ENCODE measurements at places on chromosomes 12 and 14.
A peak's percentile ranks its signal among the peaks of the same experiment; 100 is the strongest.

DNA sequence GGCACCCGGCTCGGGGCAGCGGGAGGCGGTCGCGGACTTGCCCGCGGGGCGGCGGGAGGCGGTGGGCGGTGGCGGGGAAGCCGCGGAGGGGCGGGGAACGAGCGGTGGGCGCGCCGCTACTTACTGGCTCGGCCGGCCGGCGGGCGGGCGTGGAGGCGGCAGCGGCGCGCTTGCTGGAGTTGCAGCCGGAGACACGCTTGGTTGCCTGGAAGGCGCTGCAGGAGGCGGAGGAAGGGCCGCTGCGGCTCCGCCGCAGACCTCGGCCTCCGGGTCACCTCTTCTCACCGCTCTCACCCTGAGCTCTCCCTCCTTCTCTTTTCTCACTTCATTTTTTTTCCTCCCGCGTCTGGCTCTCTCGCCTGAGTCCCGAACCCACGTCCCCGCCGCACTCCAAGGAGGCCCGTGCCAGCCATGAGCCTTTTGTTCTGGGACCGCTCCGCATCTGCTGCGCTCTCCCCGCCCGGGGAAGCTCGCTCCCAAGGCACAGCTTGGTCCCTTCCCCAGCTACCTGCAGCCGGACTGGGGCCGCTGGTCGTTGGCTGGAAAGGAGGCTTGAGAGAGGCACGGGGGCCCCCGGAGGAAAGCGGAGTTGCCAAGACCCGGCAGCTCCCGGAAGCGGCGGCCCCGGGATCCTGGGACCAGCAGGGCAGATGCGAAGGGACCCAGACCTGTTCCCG lies 592 bp upstream of the KCNK10 start:
- DNase-seq = peak; percentile 73

DNA sequence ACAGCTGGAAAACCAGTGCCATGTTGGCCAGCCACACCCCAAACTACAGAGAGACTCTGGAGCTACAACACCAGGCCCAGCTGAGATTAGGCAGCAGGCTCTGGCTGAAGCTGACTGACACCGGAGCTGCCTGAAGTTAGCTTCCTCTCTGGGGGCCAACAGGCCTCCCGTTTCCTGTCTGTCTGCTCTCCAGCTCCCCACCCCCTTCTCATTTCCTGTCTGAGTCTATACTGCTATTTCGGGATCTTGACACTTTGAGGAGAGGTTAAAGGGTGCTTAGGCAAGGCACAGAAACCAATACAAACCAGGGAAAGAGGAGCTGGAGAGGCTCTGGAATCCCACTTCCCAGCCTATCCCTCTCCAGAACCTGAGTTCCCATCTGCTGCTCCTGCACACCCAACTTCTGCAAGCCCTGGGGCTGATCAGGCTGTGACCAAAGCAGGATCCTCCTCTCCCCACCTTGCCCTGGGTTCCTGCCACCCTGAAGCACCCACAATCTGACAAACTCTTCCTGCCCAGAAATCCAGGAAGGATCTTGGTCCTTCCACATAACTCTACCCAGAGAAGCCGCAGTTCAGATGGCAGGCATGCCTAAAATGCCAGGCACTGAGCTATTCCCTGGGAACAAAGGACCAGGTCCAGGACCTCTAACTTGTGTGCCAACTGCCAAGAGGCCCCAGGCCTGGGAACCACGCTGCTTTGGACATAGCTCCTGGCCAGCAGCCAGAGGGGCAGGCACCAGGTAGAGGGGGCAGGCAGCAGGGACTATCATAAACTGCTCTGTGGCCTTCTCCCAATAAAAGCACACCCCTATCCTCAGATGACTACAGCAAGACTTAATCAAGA lies 39.9 kb downstream of the PRPF40B start:
- peak; percentile 82 for DNase-seq

DNA sequence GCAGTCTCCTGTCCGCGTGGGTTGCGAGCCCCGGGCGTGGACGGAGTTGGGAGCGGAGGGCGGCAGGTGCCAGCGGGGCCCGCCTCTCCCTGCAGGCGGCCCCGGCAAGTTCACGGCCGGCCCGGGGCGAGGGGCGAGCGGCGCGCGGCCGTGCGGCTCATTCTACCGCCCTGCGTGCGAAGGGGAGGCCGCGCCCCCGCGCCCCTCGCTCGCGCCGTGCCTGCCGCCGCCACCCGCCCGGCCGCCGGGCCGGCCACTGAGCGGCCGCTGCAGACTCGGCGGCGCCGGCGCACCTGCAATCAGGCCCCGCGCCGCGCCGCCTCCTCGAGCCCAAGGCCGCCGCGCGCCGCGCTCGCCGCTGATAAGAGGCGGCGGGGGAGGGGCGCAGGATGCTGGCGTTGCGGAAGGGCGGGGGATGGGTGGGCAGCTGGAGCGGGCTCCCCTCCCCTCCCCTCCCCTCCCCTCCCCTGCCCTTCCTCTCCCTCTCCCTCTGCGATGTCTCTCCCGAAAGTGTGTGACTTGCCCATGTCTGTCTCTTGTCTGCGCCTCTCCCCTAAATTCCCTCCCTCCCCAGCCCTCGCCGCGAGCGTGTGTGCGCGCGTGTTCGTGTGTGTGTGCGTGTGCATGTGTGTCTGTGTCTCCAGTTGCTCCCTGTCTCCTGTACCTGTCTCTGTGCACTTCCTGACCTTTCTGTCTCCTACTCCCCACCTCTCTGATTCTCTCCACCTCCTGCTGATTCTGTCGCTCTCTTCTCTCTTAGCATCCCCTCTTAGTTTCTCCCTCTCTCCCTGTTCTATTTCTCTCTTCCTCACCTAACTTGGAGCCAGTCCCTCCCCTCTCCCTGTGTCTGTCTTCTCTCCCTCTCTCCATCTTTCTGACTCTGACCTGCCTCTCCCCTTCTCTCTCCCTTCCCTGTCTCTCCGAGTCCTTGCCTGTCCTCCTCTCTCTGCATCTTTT lies 768.1 kb upstream of the TBX3 start:
- DNase-seq = peak; percentile 10

- DNase-seq = no peak
These were observed 64.3 kb upstream of the RBM19 start for GRCh38 chr12:114030451-114030850.

- DNase-seq = no peak
These were observed 609.7 kb downstream of the SLC16A7 start for GRCh38 chr12:60205500-60205899.

DNA sequence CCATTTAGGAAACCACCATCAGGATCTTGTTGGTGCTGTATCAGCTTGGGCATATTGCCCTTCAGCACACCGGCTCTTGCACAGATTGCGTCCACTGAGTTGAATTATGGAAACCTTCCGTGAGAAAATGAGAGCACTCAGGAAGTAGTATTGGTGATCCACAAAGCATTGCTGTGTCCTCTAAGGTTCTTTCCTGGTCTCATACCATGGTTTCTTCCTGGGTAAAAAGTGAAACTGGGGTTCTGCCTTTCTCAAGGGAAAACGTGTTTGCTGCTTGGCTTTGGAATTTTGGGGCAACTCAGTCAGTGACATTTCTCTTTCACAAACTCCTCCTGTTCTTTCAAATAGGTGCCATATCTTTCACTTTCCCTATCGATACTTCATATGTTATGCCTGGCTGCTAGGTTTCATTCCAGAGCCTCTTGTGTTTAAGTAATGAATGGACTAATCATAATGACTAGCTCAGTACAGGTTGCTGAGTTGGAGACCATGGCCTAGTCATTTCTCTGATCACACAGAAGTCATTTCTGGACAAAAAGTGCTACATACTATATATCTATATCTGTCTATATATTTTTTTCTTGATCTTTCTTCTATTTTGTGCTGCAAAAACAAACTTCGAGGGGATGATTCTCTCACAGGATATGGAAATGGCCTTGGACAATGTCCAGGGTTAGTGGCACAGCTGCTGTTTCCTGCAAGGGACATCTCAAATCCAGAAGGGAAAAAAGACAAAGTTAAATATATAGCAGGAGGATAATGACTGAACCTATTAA lies 423.4 kb downstream of the ZFP36L1 start:
- DNase-seq = no peak

- no peak for DNase-seq
These were observed 950.2 kb downstream of the BCL11B start for GRCh38 chr14:98321841-98322240.

DNA sequence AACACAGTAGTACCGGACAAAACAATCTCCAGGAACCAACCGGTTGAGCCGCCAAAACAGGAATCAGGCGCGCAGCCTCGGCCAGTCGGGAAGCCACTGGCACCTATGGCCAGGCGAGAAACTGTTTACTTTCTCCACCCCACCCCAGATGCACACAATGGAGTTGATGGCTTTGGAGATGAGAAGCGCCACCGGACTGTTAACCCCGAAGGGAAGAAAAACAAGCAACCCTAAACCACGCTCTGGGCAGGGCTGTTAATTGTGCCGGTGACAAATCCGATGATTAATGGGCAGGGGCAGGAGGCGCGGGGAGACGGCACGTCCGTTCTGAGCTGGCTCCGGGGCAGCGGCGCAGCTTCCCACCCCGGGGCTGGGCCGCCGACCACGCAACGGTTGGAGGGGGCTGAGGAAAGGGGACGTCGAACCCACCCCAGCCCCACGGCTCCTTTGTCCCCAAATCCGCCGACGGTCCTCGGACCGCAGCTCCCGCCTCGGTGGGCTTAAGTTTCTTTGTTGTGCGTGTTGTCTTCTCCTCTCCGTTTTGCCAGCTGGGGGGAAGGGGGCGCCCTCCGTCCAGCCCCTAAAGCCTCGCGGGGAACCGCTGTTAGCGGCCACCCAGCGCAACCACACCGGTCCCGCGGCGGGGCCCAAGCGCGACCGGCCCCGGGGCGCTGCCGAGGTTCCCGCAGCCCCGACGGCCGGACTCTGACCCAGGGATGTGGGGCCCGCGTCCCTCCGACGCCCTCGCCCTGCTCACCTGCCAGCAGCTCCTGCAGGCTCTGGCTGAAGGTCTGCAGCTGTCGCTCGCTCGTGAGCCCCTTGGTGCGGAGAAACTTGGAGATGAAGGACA lies 790 bp downstream of the BTG1 start:
- no peak for DNase-seq

DNA sequence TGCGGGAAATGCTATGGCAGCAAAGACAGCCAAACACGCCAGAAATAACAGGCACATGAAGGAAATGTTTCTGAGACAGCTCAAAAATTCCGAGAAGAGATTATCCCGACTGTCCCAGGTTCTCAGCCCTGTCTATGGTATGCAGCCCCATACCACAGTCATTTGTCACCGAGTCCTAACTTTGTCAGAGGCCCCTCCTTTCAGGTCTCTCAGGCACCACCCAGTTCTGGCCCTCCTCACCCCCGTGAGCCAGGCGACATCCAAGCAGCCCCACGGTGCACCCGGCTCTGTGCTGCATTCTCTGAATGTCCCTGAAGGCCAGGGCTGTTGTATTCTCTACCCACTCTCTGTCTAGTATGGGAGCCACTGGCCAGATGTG lies 24.0 kb downstream of the SSH1 start:
- no peak for DNase-seq
